ENCODE measurements at places on chromosomes 16 and 17.

GRCh38 chr17:27559506-27560481 is 71.2 kb upstream of the LGALS9 start:
- no peak for DNase-seq

GRCh38 chr16:53220585-53220984 is 165.8 kb downstream of the CHD9 start:
- peak; percentile 2 for DNase-seq

DNA sequence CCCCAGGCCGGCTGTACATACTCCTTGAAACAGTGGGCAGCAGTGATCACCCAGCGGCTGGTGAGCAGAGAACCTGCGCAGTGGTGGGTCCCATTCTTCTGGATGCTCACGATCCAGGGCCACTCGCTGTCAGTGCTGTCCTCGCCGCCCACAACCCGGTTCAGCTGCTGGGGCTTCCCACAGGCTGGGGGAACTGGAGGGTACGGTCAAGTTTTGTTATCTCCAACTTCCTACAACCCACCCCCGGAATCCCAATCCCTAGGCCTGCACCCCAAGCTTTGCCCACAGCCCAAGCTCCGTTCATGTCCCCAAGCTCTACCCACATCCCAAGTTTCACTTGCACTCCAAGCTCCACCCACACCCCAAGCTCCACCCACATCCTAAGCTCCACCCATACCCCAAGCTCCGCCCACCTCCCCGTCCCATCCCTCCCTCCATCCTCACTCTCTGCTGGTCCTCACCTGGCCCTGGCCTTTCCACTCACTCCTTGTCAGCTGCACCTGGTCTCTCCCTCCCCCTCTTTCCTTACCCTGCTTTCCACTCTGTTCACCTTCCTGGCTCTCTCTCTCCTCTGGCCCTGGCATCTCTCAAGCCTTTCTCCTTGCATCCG is 1.8 kb downstream of the PRSS22 start:
- no peak for DNase-seq

DNA sequence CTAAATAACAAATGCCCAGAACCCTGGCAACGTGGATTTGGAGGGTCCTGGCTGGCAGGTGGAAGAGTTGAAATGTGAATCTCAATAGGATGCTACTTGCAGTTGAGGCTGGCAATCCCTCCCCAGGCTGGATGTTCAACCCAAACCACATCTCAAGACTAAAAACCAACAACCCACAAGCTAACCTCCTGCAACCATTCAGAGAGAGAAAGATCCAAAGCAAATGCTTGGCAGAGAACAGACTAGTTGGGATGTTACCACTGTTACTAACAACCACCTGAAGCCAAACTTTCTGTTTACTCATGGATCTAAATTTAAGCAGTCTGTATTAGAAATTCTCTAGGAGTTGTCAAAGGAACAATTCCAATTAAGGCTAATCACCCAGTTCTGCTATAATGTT is 27.9 kb downstream of the SMG6 start:
- no peak for DNase-seq

DNA sequence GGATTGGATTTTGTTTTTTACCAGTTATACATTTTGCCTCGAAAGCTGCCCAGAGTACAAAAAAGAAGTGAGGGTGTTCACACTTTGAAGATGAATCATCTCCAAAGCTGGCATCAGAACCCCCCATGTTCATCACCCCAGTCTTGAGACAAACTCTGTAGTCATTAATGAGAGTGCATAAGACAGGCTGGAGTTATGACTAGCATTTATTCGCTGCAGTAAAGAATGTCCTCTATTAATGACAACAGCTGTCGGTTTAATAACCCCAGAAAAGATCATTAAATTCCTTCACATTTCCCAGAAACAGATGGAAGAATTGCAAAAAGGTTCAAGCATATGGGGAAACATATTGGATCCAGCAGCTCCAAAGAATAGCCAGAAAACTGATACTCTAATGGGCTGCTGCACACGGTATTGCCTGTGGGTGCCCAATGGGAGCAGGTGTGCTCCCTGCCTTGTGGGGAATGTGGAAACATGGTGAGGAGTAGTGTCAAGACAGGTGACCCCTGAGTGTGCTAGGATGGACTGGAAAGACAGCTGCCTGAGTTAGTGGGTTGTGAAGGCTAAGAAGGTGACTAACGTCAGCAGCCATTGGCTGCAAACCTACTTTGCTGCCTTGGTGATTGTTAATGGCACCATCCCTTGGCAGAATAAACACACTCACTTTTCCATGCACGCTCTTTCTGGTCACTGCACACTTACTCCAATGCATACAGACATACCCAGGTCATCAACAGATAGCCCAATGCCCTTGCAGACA is 81.9 kb downstream of the AIPL1 start:
- no peak for DNase-seq

DNA sequence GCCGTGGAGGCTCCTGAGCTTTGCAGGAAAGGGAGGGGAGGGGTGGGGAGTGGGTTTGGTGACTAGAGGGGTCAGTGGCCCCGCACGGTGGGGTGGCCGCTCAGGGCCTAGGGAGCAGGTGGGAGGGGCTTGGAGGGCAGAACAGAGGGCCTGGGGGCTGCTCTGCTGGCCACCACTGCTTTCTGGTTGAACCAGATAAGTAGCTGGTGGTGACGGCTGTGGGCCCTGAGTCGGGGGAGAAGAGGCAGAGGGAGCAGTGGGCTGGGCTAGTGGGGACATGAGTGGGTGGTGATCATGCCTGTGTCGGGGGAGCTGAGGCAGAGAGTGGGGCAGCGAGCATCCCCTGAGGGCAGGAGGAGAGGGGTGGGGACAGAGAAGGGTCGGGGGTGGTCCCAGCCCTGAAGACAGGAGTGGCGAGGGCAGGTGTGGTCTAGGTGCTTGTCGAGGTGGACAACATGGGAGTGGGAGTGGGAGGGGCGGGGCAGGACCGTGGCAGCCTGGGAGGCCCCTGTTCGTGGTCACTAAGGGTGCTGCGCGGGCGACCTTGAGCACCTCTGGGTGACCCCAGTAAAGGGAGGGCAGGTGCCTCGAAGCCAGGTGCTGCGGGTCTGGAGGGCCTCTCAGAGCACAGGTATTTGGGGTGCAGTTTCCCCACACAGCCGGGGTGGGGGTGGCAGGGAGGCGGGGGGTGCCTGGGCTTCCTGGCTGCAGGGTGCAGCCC is 6.3 kb upstream of the CD7 start:
- no peak for DNase-seq

DNA sequence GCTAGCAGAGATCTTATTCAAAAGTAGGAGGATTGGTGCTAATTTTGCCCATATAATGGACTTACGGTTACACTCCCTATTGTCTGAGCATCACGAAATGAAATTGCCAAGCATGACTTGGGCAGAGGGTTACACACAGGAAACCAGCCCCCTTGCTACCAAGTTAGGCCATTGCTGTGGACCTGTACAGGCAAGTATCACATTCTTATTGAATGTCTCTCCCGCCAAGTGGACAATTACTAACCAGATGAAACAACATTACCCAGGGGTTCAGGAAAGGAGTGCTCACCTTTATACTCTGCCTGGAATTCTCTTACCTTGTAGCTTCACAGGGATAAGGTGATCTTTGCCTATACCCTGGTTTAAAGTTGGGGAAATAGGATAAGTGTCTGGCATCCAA is 70.6 kb upstream of the TOX3 start:
- no peak for DNase-seq

DNA sequence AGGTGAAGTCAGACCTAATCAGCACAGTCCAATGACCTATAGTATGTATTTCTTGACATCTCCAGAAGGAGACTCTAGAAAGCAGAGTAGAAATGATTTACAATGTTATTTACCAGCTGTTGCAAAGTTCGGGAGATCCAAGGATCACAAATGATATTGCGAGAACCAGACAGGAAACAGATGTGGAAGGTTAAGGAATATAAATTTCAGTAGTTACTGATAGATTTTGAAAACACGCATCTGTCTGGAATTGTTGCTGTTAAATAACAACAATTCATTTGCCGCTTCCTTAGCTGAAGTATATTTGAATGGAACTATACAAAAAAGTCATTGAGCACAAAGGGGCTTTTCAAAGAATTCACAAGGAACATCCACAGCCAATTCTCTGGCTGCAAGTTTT is 72.0 kb downstream of the STXBP4 start:
- no peak for DNase-seq

GRCh38 chr16:86988920-86989696 is 328.1 kb downstream of the C16orf95 start:
- peak; percentile 22 for DNase-seq
